Activated T-cell treated with anti-CD3 and anti-CD28 coated beads, Interleukin-2, amount 50 U/mL, for 24 hours (primary cell): ENCODE measurements at places on chromosomes 1 and 21.

- DNase-seq = no peak
Observed at GRCh38 chr1:46246548-46247435, 771 bp upstream of the RAD54L start.

- DNase-seq = no peak
Observed at GRCh38 chr1:8147956-8148355, 121.8 kb upstream of the ERRFI1 start.

- no peak for DNase-seq
Observed at GRCh38 chr1:212915245-212916091, 34.9 kb upstream of the VASH2 start.

DNA sequence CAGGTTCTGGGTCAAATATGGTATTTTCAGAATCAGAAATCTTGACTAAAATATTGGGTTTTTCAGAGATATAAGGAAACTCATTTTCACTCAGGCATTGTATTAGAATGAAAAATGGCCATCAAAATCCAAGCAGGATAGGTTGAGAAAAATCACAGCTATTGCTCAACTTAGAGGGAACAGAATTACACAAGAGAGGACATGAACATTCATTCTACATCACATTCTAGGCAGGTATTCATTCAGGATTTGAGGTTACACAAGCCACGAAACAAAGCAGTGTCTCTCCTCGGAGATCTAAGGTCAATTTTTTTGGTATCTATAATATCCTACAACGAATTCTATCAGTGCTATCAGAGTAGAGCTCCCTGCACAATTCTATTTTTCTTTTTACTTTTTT is 163.6 kb upstream of the HP1BP3 start:
- DNase-seq = no peak
